Esophagus muscularis mucosa (tissue), 4 donors: ENCODE measurements at places on chromosomes 7 and 10. TPM values are rescaled to one million over a fixed set of nuclear protein-coding genes. Genes with fewer than 3 reads are reported as not detected.

DNA sequence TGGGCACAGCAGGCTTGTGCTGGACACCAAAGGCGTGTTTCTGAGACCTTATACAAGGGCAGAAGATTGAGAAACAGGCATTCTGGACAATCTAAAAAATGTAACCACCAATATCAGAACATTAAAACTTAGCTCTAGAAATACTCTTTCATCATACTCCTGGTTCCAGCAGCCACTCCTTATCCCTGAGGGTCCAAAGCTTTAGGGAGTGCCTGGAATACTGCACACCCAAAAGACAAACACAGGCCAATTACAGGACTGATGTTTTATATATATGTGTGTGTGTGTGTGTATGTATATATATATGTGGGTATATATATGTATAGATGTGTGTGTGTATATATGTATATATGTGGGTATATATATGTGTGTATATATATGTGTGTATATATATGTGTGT lies 39.6 kb downstream of the FAM171A1 start:
- H3K4me1 ChIP-seq = no peaks in the 10 kb centered on the region
- H3K27ac ChIP-seq = no peak overlapping the region
- no peak for DNase-seq
- no peak overlapping the region for H3K4me3 ChIP-seq
- no peaks in the 10 kb centered on the region for H3K36me3 ChIP-seq

DNA sequence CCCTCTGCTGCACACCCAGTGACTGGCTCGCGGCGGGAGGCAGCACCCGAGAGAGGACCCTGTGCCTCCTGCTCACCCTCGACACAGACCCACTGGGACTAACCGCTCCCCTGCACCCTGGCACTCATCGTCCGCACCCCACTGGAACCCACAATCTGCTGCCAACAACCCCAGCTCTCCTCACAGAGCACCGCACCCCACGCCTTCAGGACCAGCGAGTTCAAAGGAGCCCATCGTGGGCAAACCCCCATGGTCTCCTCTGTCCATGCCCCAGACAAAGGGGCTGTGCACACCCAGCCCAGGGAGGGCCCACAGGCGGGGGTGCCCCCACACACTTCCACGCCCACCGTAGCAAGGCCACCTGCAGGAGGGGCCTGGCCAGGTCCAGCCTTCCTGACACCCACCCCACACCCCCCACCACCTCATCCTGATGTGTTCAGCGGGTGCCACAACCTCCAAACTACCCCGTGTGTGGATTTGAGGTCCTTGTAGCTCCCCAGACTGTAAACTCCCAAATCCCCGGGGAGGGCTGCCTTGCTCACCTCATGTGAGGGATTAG lies 14.0 kb downstream of the RASGEF1A start:
- peak; percentile 87 for DNase-seq
- no peaks in the 10 kb centered on the region for H3K27me3 ChIP-seq
- no peak overlapping the region for H3K4me3 ChIP-seq
- H3K4me1 ChIP-seq = peaks cover 6% of the 10 kb centered on the region
- no peaks in the 10 kb centered on the region for H3K36me3 ChIP-seq

GRCh38 chr10:31421322-31421721 lies 102.3 kb downstream of the ZEB1 start:
- peaks cover 44% of the 10 kb centered on the region for H3K4me1 ChIP-seq
- no peak overlapping the region for H3K27ac ChIP-seq
- no peaks in the 10 kb centered on the region for H3K36me3 ChIP-seq
- H3K27me3 ChIP-seq = no peaks in the 10 kb centered on the region

- H3K27ac ChIP-seq = no peak within 1 kb of the TSS
- H3K27me3 ChIP-seq = no peaks in the 10 kb centered on the region
- peaks cover 31% of the 10 kb centered on the region for H3K4me1 ChIP-seq
- peak within 1 kb of the TSS; percentile 30 for H3K4me3 ChIP-seq
- no peaks in the 10 kb centered on the region for H3K36me3 ChIP-seq
These were observed at the start of gene SLC18A3 for GRCh38 chr10:49610114-49610457. TSS of gene SLC18A3 (plus strand) at chr10:49610310. CDS start at chr10:49610741, 431 bp downstream.

DNA sequence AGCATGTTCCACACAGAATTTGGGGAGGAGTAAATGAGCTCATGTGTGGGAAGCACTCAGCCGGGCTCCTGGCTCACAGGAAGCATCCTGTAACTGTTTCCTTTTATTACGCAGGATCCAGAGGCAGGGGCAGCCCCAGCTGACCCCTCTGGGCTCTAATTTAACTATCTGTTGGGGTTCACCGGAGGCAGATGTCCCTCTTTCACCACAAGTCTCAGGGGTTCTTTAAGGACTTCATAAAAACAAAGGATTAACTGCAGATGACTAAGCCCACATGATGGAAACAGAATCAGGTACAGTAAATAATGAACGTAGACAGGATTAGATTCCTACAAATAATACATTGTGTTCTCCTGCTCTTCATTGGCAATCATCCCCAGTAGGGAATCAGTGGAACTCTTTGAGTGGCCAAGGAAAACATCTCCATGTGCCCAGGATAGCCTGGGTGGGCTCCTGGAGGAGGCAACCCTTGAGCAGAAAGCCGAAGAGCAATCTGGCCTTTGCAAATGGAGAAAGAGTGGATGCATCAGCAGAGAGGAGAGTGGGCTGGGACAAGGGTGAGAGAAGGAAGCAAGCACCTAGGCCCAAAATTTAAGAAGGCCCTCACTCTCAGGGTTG lies 24.6 kb downstream of the TBXAS1 start:
- H3K27me3 ChIP-seq = no peaks in the 10 kb centered on the region
- no peak overlapping the region for H3K4me3 ChIP-seq
- no peaks in the 10 kb centered on the region for H3K36me3 ChIP-seq
- peak; percentile 79 for DNase-seq
- peak overlapping the region; percentile 48 for H3K27ac ChIP-seq

- DNase-seq = no peak
- no peaks in the 10 kb centered on the region for H3K36me3 ChIP-seq
- no peaks in the 10 kb centered on the region for H3K27me3 ChIP-seq
- H3K4me1 ChIP-seq = no peaks in the 10 kb centered on the region
- no peak overlapping the region for H3K4me3 ChIP-seq
- H3K27ac ChIP-seq = no peak overlapping the region
These were observed 64.6 kb upstream of the PTN start for GRCh38 chr7:137408126-137408525.

- no peak overlapping the region for H3K27ac ChIP-seq
- no peaks in the 10 kb centered on the region for H3K36me3 ChIP-seq
- no peak for DNase-seq
- no peaks in the 10 kb centered on the region for H3K27me3 ChIP-seq
- no peak overlapping the region for H3K4me3 ChIP-seq
These were observed 4.6 kb downstream of the TRPV6 start for GRCh38 chr7:142880876-142881505.

- DNase-seq = peak; percentile 90
- H3K4me1 ChIP-seq = peaks cover 35% of the 10 kb centered on the region
- no peak overlapping the region for H3K27ac ChIP-seq
- H3K27me3 ChIP-seq = no peaks in the 10 kb centered on the region
These were observed 96.3 kb downstream of the ALOX5 start for GRCh38 chr10:45470098-45471012.

DNA sequence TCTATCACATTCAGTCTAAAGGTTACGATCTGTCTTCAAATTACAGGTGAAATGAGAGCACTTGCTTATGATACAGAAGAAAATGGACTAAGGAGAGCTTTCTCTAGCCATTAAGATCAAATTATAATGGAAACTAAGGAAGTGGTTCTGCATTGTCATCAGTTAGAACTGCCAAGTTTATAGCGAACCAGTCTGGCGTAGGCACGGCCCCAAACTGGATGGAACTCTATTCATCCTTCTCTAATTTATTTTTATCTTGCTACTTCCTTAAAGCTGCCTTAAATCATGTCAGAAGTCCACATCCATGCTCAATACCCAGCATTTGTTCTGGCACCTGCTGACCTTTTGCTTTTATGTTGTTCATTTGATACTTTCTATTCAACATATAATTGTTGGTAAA lies 63.7 kb upstream of the APBB1IP start:
- no peaks in the 10 kb centered on the region for H3K36me3 ChIP-seq
- H3K4me1 ChIP-seq = no peaks in the 10 kb centered on the region
- H3K27me3 ChIP-seq = no peaks in the 10 kb centered on the region
- no peak overlapping the region for H3K27ac ChIP-seq
- no peak overlapping the region for H3K4me3 ChIP-seq

- H3K4me1 ChIP-seq = no peaks in the 10 kb centered on the region
- no peak overlapping the region for H3K4me3 ChIP-seq
- no peaks in the 10 kb centered on the region for H3K27me3 ChIP-seq
- no peak overlapping the region for H3K27ac ChIP-seq
These were observed 19.4 kb downstream of the LAT2 start for GRCh38 chr7:74228951-74229900.

- no peak overlapping the region for H3K27ac ChIP-seq
- H3K4me1 ChIP-seq = peaks cover 60% of the 10 kb centered on the region
- no peaks in the 10 kb centered on the region for H3K27me3 ChIP-seq
- no peaks in the 10 kb centered on the region for H3K36me3 ChIP-seq
- no peak overlapping the region for H3K4me3 ChIP-seq
These were observed 46.4 kb downstream of the KMT2E start for GRCh38 chr7:105060437-105060836.

GRCh38 chr7:13016592-13017332 lies 329.3 kb downstream of the ARL4A start:
- no peaks in the 10 kb centered on the region for H3K36me3 ChIP-seq
- DNase-seq = no peak
- no peaks in the 10 kb centered on the region for H3K27me3 ChIP-seq
- H3K4me1 ChIP-seq = no peaks in the 10 kb centered on the region
- no peak overlapping the region for H3K27ac ChIP-seq

- no peaks in the 10 kb centered on the region for H3K27me3 ChIP-seq
- DNase-seq = no peak
- peaks cover 10% of the 10 kb centered on the region for H3K4me1 ChIP-seq
- no peak overlapping the region for H3K4me3 ChIP-seq
These were observed 35.6 kb upstream of the GALNT17 start for GRCh38 chr7:71096351-71096750.

GRCh38 chr10:43265799-43266721 lies 805 bp downstream of the RASGEF1A start:
- H3K4me1 ChIP-seq = peaks cover 13% of the 10 kb centered on the region
- H3K4me3 ChIP-seq = peak overlapping the region; percentile 54
- no peaks in the 10 kb centered on the region for H3K36me3 ChIP-seq
- peak; percentile 90 for DNase-seq
- no peak overlapping the region for H3K27ac ChIP-seq
- H3K27me3 ChIP-seq = no peaks in the 10 kb centered on the region

GRCh38 chr7:27899601-27900000 lies 159.6 kb downstream of the TAX1BP1 start:
- H3K27me3 ChIP-seq = no peaks in the 10 kb centered on the region
- peaks cover 29% of the 10 kb centered on the region for H3K4me1 ChIP-seq
- no peak overlapping the region for H3K27ac ChIP-seq

- peaks cover 16% of the 10 kb centered on the region for H3K36me3 ChIP-seq
- no peaks in the 10 kb centered on the region for H3K4me1 ChIP-seq
These were observed 29.8 kb downstream of the NDUFB2 start for GRCh38 chr7:140726281-140726680.

- H3K36me3 ChIP-seq = no peaks in the 10 kb centered on the region
- H3K4me1 ChIP-seq = no peaks in the 10 kb centered on the region
- no peak overlapping the region for H3K27ac ChIP-seq
These were observed 263.8 kb downstream of the CAMK1D start for GRCh38 chr10:12613136-12613535.

GRCh38 chr7:112428715-112429114 lies 21.5 kb upstream of the IFRD1 start:
- H3K27me3 ChIP-seq = no peaks in the 10 kb centered on the region
- H3K36me3 ChIP-seq = no peaks in the 10 kb centered on the region
- no peak overlapping the region for H3K4me3 ChIP-seq
- H3K4me1 ChIP-seq = no peaks in the 10 kb centered on the region

DNA sequence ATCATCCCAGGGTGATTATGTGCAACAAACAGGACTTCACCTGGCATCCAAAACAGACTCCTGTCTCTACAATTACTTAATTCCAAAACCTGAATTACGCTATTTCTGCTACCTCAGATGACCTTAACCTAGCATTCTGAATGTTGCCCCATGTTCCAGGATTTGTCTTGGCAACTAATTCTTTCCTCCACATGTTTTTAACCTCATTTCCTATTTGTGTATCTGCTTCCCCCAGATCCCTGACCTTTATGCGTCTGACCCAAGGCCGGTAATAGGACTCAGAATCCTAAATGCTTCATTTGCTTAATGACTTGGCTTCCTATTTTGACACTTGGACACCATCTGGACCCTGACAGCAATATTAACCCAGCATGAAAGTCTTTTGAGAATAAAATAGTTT lies 8.7 kb upstream of the ING3 start:
- H3K27ac ChIP-seq = no peak overlapping the region
- no peak overlapping the region for H3K4me3 ChIP-seq
- no peaks in the 10 kb centered on the region for H3K36me3 ChIP-seq
- no peaks in the 10 kb centered on the region for H3K27me3 ChIP-seq
- DNase-seq = no peak

- no peak for DNase-seq
- peaks cover 80% of the 10 kb centered on the region for H3K36me3 ChIP-seq
- H3K4me3 ChIP-seq = no peak overlapping the region
- no peak overlapping the region for H3K27ac ChIP-seq
- no peaks in the 10 kb centered on the region for H3K27me3 ChIP-seq
- no peaks in the 10 kb centered on the region for H3K4me1 ChIP-seq
These were observed 15.6 kb upstream of the PBLD start for GRCh38 chr10:68348265-68348741.

DNA sequence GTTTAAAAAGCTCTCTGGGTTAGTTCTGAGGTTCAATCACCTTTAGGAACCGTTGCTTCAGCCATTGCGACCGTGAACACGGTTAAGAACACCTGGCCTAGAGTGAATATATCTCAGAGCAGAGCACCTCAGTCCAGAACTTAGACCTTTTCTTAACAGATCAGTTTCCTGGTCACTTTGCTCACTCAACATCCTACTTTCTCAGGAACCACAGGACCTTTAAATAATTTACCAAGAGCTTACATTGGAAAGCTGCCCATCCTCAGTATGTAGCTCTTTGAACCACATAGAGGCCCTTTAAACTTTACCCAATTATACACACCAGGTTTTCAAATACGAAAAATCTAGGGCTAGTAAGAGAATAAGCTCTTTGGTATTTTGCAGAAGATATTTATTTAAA lies 153.2 kb downstream of the NRBF2 start:
- DNase-seq = no peak
- H3K36me3 ChIP-seq = no peaks in the 10 kb centered on the region
- peaks cover 5% of the 10 kb centered on the region for H3K4me1 ChIP-seq
- H3K27me3 ChIP-seq = no peaks in the 10 kb centered on the region
- H3K27ac ChIP-seq = no peak overlapping the region

ZNF117 gene
- 3.5 TPM for total RNA-seq

CCL24 gene
- not detected for total RNA-seq

STOX1 gene
- 3.0 TPM for total RNA-seq

ZNF248 gene
- 15.2 TPM for total RNA-seq

HMX2 gene
- total RNA-seq = not detected

SHH gene
- not detected for total RNA-seq

CARD11 gene
- total RNA-seq = 0.99 TPM

PIK3AP1 gene
- 4.7 TPM for total RNA-seq
